ENCODE measurements at places on chromosomes 4 and X. TPM values are rescaled to one million over a fixed set of nuclear protein-coding genes. Genes with fewer than 3 reads are reported as not detected.

- H3K4me3 ChIP-seq = no peak overlapping the region
- H3K27me3 ChIP-seq = no peaks in the 10 kb centered on the region
- no peaks in the 10 kb centered on the region for H3K4me1 ChIP-seq
- H3K27ac ChIP-seq = no peak overlapping the region
Measured at GRCh38 chr4:29199025-29199424, 1521.1 kb upstream of the PCDH7 start.

The CSN1S1 gene
- not detected for total RNA-seq

GRCh38 chrX:77085372-77085771 lies 361.8 kb upstream of the FGF16 start:
- DNase-seq = no peak
- peaks cover 20% of the 10 kb centered on the region for H3K36me3 ChIP-seq
- no peaks in the 10 kb centered on the region for H3K4me1 ChIP-seq
- no peak overlapping the region for H3K4me3 ChIP-seq
- H3K27me3 ChIP-seq = no peaks in the 10 kb centered on the region
- no peak overlapping the region for H3K27ac ChIP-seq

- H3K27ac ChIP-seq = no peak overlapping the region
- H3K36me3 ChIP-seq = no peaks in the 10 kb centered on the region
- no peaks in the 10 kb centered on the region for H3K27me3 ChIP-seq
- DNase-seq = no peak
- H3K4me1 ChIP-seq = peaks cover 14% of the 10 kb centered on the region
Measured at GRCh38 chr4:95314573-95314972, 234.2 kb downstream of the UNC5C start.

DNA sequence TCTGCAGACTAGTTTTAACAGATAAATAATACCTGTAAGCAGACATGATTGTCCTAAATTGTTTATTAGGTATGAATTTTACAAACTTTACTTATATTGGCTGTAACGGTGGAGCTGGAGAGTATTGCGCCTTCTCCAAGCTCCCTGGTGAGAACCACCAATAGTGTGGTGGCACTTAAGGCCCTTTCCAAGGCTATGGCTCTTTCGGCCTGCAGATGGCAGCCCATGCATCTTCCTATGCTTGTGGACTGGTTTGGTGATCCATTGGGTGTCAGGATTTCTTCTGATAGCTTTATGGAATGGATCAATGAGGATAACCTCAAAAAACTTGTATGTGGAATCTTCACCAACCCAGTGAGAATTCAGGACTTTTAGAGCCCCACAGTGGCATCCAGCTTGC lies 7.8 kb downstream of the LARP1B start:
- H3K4me1 ChIP-seq = peaks cover 12% of the 10 kb centered on the region
- no peak overlapping the region for H3K27ac ChIP-seq
- H3K36me3 ChIP-seq = no peaks in the 10 kb centered on the region
- no peaks in the 10 kb centered on the region for H3K27me3 ChIP-seq

The GAGE12E gene
- not detected for total RNA-seq

- no peaks in the 10 kb centered on the region for H3K27me3 ChIP-seq
- peaks cover 19% of the 10 kb centered on the region for H3K36me3 ChIP-seq
- no peak for DNase-seq
- peaks cover 15% of the 10 kb centered on the region for H3K4me1 ChIP-seq
Measured at GRCh38 chr4:145098675-145099037, 545 bp downstream of the ABCE1 start.

DNA sequence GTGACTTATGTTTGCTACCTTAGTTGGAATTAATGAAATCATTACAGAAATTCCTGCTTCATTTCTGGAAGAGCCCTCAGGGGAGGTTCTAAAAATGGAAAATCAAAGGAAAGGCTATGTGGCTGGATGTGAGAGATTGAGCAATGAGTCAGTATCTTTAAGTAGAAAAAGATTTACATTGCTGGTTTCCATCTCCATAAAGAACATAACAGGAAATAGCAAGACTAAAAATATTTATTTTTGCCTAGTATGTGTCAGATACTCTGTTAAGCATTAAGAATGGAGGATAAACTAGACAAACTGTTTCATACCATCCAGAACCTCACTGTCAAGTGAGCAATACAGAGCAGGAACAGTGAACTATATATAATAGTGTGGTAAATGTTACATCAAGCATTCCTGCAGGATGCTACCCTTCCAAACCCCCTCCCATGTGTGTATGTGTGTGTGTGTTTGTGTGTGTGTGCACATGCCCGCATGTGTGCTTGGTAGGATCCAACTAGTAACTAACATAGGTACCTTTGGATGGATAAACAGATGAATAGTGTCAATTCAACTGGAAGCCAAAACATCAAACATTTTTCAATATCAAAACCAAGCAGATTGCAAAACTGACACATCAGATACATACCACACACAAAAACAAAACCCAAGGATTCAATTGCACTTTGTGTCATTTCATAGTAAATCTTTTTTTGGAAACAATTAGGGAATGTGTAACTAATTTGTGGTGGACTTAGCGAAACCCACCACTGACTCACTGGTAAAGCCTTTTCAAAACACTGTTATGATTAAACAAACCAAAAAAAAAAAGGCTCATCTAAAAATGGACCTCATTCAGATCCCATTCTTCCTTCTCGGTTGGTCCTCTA lies 223.4 kb downstream of the SHROOM3 start:
- H3K4me3 ChIP-seq = no peak overlapping the region
- no peaks in the 10 kb centered on the region for H3K36me3 ChIP-seq
- H3K4me1 ChIP-seq = no peaks in the 10 kb centered on the region
- no peak for DNase-seq

The GPR119 gene
- not detected for total RNA-seq

- H3K27me3 ChIP-seq = no peaks in the 10 kb centered on the region
- H3K36me3 ChIP-seq = no peaks in the 10 kb centered on the region
- no peaks in the 10 kb centered on the region for H3K4me1 ChIP-seq
- no peak for DNase-seq
Measured at GRCh38 chrX:14125462-14125861, 95.8 kb upstream of the GEMIN8 start.

The GYG2 gene
- total RNA-seq = 52.8 TPM

The PCDH19 gene
- 2.1 TPM for total RNA-seq

DNA sequence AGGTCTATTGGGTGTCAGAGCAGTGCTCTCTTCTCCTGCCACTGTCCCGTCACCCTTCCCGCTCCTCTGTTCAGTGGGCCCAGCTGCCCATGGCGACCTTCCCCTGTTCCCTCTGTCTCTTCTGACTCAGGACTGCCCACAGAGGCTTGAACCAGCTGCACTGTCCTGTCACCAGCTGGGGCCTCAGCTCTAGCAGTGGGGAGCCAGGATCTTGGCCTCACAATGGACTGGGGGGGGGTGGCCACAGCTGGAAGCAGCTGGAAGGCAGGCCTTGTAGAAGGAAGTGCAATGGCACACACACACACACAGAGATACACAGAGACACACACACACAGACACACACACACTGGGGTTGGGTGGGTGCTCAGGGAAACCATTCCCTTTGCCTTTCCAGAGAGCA lies 114.0 kb upstream of the PJA1 start:
- H3K4me3 ChIP-seq = no peak overlapping the region
- H3K27ac ChIP-seq = no peak overlapping the region
- peaks cover 96% of the 10 kb centered on the region for H3K27me3 ChIP-seq
- H3K36me3 ChIP-seq = no peaks in the 10 kb centered on the region

The PRDM8 gene
- total RNA-seq = not detected

DNA sequence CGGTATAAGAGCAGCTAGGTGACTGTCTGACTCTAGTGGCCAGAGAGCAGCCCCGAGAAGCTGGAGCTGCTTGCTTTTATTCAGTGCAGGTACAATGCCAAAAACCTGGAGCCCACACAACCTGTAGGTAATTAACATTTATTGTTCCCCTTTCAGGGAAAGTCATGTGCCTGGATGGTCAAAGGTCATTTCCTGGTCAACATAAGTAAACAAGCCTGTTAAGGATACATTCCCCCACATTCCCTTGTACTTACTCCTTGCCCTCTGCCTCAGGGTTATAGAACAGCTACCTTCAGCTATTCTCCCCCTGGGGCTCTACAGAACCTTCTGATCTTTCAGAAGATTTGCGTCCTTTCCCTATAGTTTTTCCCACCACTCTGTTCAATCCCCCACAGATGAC lies 253.4 kb downstream of the TMA16 start:
- no peaks in the 10 kb centered on the region for H3K4me1 ChIP-seq
- H3K36me3 ChIP-seq = peaks cover 20% of the 10 kb centered on the region
- H3K4me3 ChIP-seq = no peak overlapping the region
- H3K27me3 ChIP-seq = no peaks in the 10 kb centered on the region
- H3K27ac ChIP-seq = no peak overlapping the region
- DNase-seq = no peak

DNA sequence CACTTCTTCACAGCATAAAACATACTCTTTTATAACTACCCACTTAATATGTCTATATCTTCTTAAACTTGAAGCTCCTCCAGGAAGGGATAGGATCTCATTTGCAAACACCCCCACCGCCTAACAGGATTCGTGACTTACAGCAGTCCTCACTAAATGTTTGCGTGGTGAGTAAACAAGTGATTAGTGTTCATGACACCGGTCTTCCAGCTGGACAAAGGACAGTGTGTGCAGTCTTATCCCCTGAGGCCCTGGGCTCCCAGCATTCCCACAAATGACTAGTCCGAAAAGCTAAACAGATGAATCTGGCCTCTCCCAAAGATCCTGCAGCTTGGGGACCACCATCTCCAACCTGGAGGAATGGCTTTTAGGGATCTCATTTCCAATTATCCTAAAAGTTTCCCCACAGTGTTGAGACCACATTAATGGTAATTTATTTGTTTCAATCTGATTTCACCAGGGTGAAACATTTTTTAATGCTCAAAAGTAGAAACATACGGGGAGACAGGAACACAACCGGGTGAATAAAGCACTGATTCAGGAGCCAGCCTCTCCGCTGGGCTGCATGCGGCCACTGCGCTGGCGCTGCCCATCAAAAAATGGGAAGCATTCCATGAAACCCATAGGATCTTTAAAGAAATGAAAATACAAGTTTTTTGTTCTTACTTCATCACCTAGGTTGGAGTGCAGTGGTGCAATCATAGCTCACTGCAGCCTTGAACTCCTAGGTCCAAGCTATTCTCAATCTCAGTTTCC lies 69.2 kb downstream of the HADH start:
- no peak overlapping the region for H3K27ac ChIP-seq
- H3K4me1 ChIP-seq = peaks cover 6% of the 10 kb centered on the region
- H3K4me3 ChIP-seq = no peak overlapping the region
- no peaks in the 10 kb centered on the region for H3K27me3 ChIP-seq

DNA sequence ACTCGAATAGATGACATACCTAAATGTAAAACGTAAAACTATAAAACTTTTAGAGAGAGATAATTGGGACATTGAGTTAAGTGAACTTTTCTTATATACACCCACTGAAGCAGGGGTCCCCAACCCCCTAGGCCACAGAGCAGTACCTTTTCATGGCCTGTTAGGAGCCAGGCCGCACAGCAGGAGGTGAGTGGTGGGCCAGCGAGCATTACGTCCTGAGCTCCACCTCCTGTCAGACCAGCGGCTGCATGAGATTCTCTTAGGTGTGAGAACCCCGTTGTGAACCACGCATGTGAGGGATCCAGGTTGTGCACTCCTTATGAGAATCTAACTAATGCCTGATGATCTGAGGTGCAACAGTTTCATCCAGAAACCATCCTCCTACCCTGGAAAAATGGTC lies 114.8 kb downstream of the HMX1 start:
- no peak overlapping the region for H3K27ac ChIP-seq
- peak; percentile 12 for DNase-seq
- H3K27me3 ChIP-seq = no peaks in the 10 kb centered on the region
- no peaks in the 10 kb centered on the region for H3K36me3 ChIP-seq

DNA sequence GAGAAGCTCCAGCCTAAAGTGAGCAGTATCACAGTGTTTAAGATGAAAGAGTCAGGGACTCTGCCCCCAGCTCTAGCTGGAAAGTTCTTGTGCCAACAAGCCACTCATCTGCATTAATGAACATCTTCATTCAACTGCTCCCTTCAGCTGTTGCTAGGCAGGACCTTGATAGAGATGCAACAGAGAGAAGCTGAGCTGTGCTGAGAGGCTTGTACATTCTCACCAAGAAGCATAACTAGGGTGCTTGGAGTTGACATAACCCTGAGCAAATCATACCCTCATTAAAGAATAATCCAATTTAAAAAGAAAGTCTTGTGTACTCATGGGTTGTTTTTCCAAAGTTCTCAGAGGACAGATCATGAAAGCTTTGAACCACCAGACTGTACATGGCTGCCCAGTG lies 63.2 kb downstream of the ATXN3L start:
- H3K36me3 ChIP-seq = no peaks in the 10 kb centered on the region
- DNase-seq = no peak
- no peaks in the 10 kb centered on the region for H3K4me1 ChIP-seq
- H3K27ac ChIP-seq = no peak overlapping the region
- H3K4me3 ChIP-seq = no peak overlapping the region
- H3K27me3 ChIP-seq = peaks cover 2% of the 10 kb centered on the region

DNA sequence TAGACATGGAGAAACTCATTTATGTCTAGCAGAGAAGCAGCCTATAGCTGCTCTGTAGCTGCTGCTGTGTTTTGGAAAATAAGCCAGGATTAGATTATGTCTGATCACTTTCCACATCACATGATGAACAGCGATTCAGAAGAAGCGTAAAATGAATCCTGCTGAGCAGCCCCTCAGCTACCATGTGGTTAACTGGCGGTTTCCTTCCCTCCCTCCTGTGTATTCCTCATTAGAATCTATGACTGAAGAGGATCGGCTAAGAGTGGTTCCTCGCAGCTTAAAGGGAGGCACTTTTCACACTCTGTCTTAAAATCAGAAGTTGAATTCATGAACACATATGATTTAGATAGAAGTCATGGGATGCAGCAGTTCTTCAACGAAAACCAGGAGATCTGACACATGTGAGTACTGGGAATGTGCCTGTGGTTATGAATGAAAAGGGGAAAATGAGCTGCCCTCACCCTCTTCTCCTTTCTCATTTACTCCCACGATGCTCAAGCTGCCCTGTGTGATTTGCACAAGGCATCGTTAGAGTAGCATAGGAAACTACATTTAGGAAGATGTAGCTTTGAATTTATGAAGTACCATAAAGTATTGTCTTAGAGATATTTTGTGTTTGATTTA lies at the start of gene PPEF1:
PPEF1 (plus strand) TSS at position 220 of the 624 bp plus-strand sequence; CDS start at position 356, 136 bp downstream.
- DNase-seq = no peak
- H3K36me3 ChIP-seq = no peaks in the 10 kb centered on the region
- no peaks in the 10 kb centered on the region for H3K27me3 ChIP-seq

DNA sequence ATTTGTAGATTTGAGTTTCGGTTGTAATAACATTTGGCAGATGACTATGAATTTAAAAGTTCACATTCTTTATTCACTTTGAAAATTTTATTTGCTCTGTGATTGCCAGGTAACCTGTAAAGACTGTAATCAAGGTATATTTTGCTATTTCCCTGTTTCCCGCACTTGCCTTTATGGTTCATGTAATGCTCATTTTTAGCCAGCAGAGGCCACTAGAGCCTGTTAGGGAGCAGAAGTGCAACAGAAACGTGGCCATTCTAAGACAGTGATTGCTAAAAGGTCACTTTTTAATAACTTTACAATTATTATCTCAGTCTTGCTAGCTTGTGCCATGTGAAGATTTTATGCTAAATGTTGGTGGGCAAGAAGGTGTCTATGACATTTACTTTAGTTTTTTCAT lies 12.4 kb downstream of the YIPF6 start:
- no peak overlapping the region for H3K4me3 ChIP-seq
- H3K27ac ChIP-seq = no peak overlapping the region
- peaks cover 16% of the 10 kb centered on the region for H3K36me3 ChIP-seq
- DNase-seq = peak; percentile 12
- H3K4me1 ChIP-seq = peaks cover 11% of the 10 kb centered on the region

Measured in WTC11 (cell line).